ENCODE measurements at places on chromosomes 2 and 18. TPM values are rescaled to one million over a fixed set of nuclear protein-coding genes. Genes with fewer than 3 reads are reported as not detected.

The ZBTB7C gene
- total RNA-seq, result 2.7 TPM

The DLX2 gene
- total RNA-seq, result not detected

The MSTN gene
- total RNA-seq, result not detected

The AGXT gene
- not detected for total RNA-seq

The BZW1 gene
- 63.2 TPM for total RNA-seq

The CDK15 gene
- total RNA-seq, result 0.16 TPM

The IL1A gene
- not detected for total RNA-seq

DNA sequence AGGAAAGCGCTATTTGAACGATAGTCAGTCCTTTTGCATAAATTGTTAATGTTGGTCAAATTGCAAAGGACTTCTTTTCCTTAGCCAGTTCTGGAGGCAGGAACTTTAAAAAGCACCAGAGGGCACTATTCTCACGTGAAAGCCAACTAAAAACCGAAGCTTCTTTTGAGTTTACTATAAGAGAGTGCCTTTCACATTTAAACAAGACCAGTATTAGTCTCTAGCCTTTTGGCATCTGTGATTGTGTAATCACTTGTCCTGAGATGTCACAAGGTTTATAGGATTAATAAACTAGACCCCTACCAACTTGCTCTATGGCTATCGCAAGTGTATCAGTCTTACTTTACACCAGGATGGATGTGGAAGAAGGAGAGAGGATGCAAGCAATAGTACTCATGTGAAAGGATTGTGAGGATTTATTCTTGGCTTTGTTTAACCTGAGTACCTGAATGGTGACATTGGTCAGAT, 14.4 kb upstream of the STAT4 start:
- no peak overlapping the region for H3K4me3 ChIP-seq
- no peak for DNase-seq
- H3K27me3 ChIP-seq, result no peaks in the 10 kb centered on the region
- peaks cover 24% of the 10 kb centered on the region for H3K4me1 ChIP-seq
- H3K36me3 ChIP-seq, result no peaks in the 10 kb centered on the region

GRCh38 chr18:58491113-58491696, 137.7 kb downstream of the ALPK2 start:
- no peaks in the 10 kb centered on the region for H3K36me3 ChIP-seq
- H3K27me3 ChIP-seq, result peaks cover 6% of the 10 kb centered on the region
- no peak for DNase-seq
- H3K4me3 ChIP-seq, result no peak overlapping the region

DNA sequence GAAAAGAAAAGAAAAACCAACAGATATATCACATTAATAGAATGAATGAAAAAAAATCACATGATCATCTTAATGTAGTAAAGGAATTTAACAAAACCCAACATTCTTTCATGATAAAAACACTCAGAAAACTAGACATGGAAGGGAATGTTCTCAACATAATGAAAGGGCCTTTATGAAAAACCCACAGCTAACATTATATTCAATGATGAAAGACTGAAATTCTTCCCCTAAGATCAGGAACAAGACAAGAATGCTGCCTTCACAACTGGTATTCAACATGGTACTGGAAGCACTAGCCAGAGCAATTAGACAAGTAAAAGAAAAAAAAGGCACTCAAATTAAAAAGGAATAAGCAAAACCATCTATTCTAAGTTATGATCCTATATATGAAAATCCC, 28.5 kb upstream of the EMILIN2 start:
- H3K27me3 ChIP-seq, result no peaks in the 10 kb centered on the region
- H3K4me3 ChIP-seq, result no peak overlapping the region
- no peak overlapping the region for H3K27ac ChIP-seq
- DNase-seq, result no peak

GRCh38 chr2:200847939-200848338, 16.5 kb downstream of the CLK1 start:
- no peak for DNase-seq
- H3K27ac ChIP-seq, result no peak overlapping the region
- no peaks in the 10 kb centered on the region for H3K4me1 ChIP-seq
- no peaks in the 10 kb centered on the region for H3K27me3 ChIP-seq
- H3K36me3 ChIP-seq, result peaks cover 25% of the 10 kb centered on the region

DNA sequence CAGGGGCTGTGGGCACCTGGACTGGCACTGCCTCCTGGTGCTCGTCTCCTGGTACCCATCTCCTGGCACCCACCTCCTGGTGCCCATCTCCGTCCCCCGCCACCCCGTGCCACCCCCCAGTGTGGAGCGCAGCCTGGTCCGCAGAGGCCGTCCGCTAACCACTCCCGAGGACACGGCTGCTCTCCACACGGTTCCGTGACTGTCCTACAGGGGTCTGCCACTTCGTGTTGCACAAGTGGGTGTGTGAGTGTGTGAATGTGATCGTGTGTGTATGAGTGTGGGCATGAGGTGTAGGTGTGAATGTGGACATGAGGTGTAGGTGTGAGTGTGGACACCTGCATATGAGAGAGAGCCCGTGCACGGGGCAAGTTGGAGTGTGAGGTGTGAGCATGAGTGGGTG, 119.4 kb upstream of the HS6ST1 start:
- no peaks in the 10 kb centered on the region for H3K27me3 ChIP-seq
- H3K36me3 ChIP-seq, result no peaks in the 10 kb centered on the region
- peaks cover 46% of the 10 kb centered on the region for H3K4me1 ChIP-seq
- no peak for DNase-seq
- H3K4me3 ChIP-seq, result no peak overlapping the region

GRCh38 chr2:127671557-127672302, 3.6 kb downstream of the LIMS2 start:
- peak overlapping the region; percentile 99 for H3K27ac ChIP-seq
- H3K4me3 ChIP-seq, result peak overlapping the region; percentile 94
- no peaks in the 10 kb centered on the region for H3K27me3 ChIP-seq
- H3K36me3 ChIP-seq, result peaks cover 22% of the 10 kb centered on the region

DNA sequence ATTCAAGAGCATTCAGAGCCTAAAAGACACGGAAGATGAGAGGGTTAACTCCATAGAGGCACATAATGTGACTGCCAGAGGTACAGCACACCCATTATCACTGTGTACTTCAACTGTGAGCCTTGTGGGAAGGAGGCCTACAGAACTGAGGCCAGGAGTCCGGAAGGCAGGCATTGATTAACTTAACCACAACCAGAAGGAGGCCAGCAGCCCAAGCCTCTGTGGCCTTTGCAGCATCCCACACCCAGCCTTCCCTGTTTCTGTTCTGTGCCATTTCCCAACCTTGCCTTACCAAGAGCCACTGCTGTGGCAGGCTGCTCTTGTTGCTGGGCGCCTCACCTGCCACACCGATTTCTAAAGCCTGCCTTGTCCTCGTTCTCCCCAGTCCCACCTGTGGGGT, 27.2 kb downstream of the SIGLEC15 start:
- H3K36me3 ChIP-seq, result peaks cover 74% of the 10 kb centered on the region
- no peak for DNase-seq
- H3K27ac ChIP-seq, result no peak overlapping the region
- H3K4me3 ChIP-seq, result no peak overlapping the region
- peaks cover 7% of the 10 kb centered on the region for H3K4me1 ChIP-seq

DNA sequence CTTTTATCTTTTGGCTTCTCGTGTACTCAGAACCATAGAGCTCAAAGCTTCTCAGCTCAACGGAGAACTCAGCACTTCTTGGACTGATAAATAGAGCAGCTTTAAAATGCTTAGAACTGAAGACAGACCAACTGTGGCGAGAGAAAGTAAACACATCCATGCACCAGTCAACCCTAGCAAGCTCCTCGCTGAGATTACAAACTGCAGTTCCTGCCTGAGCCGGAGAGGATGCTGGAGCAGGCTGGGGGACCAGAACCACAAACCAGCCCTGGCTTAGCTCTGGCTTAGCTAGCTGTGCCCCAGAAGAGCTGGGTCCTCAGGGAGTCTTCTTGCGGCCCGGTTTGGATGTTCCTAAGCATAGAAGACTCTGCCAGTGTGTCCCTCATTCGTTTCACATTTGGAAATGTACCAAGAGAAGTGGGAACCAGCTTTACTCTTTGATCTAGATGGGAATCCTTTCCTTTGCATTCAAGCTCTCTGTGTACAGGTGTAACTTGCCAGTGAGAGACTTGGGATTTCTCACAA, 5.6 kb downstream of the PAX8 start:
- H3K27ac ChIP-seq, result no peak overlapping the region
- no peak overlapping the region for H3K4me3 ChIP-seq
- H3K36me3 ChIP-seq, result no peaks in the 10 kb centered on the region
- peaks cover 23% of the 10 kb centered on the region for H3K4me1 ChIP-seq
- no peak for DNase-seq

- H3K36me3 ChIP-seq, result no peaks in the 10 kb centered on the region
- H3K27me3 ChIP-seq, result no peaks in the 10 kb centered on the region
- no peak overlapping the region for H3K4me3 ChIP-seq
- peaks cover 74% of the 10 kb centered on the region for H3K4me1 ChIP-seq
Observed at GRCh38 chr2:96102596-96103186, 13.7 kb downstream of the ADRA2B start.

Data from left ventricle myocardium inferior (tissue), 1 donor.